Left lung (tissue), 14 donors: ENCODE measurements at places on chromosomes 2 and 18. TPM values are rescaled to one million over a fixed set of nuclear protein-coding genes. Genes with fewer than 3 reads are reported as not detected.

- no peak overlapping the region for H3K4me3 ChIP-seq
- H3K27ac ChIP-seq, result no peak overlapping the region
- no peaks in the 10 kb centered on the region for H3K36me3 ChIP-seq
- H3K27me3 ChIP-seq, result no peaks in the 10 kb centered on the region
- no peaks in the 10 kb centered on the region for H3K4me1 ChIP-seq
- peak; percentile 38 for DNase-seq
Measured at GRCh38 chr2:95273566-95274290, 521 bp upstream of the PROM2 start.

DNA sequence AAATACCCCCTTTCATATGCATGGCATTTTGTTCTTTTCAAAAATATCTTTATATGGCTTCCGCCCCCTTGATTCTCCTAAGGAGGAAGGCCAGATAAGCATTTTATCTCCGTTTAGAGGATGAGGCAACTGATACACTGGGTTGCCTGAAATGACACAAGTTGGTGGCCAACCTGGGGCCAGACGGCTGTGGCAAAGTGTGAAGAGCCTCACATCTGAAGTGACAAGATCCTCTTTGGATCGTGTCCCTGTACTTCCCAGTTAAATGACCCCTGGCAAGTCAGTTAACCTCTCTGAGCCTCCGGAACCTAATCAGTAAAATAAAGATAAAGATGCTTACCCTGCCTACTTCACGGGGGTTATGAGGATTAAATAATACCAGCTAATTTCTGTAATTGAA is 4.6 kb downstream of the SETBP1 start:
- H3K36me3 ChIP-seq, result no peaks in the 10 kb centered on the region
- H3K27me3 ChIP-seq, result peaks cover 51% of the 10 kb centered on the region
- no peak for DNase-seq
- peaks cover 18% of the 10 kb centered on the region for H3K4me1 ChIP-seq

DNA sequence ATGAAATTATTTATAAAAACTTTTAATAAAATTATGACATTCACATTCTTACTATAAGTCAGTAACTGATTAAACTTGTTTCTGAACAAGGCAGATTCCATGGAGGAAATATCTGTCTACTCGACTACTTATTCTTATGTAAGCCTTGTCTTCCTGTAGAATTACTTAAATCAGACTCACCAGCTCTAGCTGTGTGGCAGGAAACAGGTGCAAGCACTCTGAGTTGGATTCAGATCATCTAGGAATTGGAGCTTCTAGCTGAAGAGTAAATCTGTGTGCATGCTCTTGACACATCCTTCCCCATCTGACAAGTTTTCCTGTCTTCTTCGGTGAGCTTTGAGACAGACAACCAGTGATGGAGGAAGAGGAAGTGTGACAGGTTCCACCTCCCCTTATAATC is 284.7 kb downstream of the TRIB2 start:
- H3K4me3 ChIP-seq, result no peak overlapping the region
- no peaks in the 10 kb centered on the region for H3K27me3 ChIP-seq
- H3K36me3 ChIP-seq, result no peaks in the 10 kb centered on the region

GRCh38 chr2:108217211-108217610 is 22.6 kb upstream of the SULT1C3 start:
- H3K27me3 ChIP-seq, result no peaks in the 10 kb centered on the region
- H3K36me3 ChIP-seq, result no peaks in the 10 kb centered on the region
- no peak overlapping the region for H3K27ac ChIP-seq
- DNase-seq, result no peak
- peaks cover 2% of the 10 kb centered on the region for H3K4me1 ChIP-seq

DNA sequence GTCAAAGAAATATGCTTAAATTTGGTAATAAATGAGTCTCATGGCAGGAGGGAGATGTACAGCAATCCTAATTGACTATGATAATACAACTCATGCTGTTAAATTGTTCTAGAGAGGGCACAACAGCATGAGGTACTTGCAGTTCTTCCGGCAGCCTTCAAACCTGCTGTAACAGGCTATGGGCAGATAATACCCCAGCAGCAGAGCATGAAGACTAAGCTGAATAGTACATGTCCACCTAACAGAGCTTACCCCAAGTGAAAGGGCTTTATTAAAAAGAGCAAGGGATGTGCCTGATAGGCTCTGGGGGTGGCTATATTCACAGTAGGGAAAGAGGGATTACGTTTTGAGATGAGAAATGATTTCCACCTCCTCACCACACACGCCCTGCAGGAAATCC is 28.9 kb downstream of the MRO start:
- no peaks in the 10 kb centered on the region for H3K36me3 ChIP-seq
- H3K27me3 ChIP-seq, result no peaks in the 10 kb centered on the region
- DNase-seq, result no peak

DNA sequence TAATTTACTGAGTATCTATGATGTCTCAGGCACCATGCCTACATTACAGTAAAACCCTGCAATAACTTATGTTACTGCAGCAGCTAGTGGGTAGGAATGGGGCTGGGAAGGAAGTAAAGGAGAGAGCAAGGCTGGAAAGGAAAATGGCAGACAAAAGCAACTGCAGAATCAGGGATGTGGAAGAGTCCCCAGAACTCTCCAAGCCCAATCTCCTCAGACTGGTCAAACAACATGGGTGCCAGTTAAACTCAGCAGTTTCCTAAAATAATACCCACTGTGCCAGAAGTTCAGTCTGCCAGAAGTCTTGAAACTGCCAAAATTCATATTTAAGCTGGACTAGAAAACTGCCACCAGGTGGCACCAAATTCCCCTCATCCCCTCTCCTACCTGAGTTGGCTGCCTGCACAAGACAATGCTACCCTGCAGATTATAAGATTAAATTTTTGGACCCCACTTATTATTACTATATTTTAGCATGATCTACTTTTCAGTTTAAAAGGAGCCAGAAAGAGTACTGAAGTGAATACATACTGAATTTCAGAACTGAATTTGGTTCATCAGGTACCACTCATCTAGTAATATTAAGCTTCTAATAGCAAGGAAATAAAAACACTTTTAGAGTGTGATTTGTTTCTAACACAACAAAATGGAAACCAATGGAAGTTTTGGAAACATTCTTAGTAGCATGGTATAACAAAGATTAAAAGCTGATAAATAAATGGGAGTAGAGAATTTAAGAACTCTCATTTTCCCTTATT is 86.8 kb upstream of the DNER start:
- H3K4me3 ChIP-seq, result no peak overlapping the region
- peaks cover 3% of the 10 kb centered on the region for H3K36me3 ChIP-seq
- H3K27ac ChIP-seq, result no peak overlapping the region
- no peaks in the 10 kb centered on the region for H3K4me1 ChIP-seq

GRCh38 chr18:29853126-29853525 is 1189.4 kb downstream of the DSC3 start:
- H3K27me3 ChIP-seq, result no peaks in the 10 kb centered on the region
- no peaks in the 10 kb centered on the region for H3K36me3 ChIP-seq
- H3K4me1 ChIP-seq, result no peaks in the 10 kb centered on the region

GRCh38 chr18:23718731-23719130 is 29.5 kb downstream of the LAMA3 start:
- H3K27ac ChIP-seq, result peak overlapping the region; percentile 22
- no peak overlapping the region for H3K4me3 ChIP-seq
- no peaks in the 10 kb centered on the region for H3K27me3 ChIP-seq
- no peak for DNase-seq
- no peaks in the 10 kb centered on the region for H3K36me3 ChIP-seq
- H3K4me1 ChIP-seq, result peaks cover 5% of the 10 kb centered on the region

DNA sequence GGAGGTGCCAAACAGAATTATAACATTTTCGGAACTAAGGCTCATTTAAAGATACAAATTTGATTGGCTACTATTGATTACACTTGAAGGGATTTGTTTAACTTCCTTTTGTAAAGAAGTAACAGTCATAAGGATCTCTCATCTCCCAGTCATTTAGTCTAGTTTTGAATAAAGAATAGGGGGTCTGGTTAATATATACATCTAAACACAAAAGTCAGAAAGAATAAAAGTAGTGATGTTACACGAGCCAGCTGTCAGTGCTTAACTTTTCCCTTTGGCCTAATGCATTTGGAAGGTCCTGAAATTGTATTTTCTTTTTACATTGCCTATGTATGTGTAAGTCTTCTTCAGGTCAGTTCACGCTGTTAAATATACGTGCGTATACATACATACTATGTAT is 8.1 kb downstream of the SEPTIN2 start:
- no peak overlapping the region for H3K4me3 ChIP-seq
- peaks cover 65% of the 10 kb centered on the region for H3K4me1 ChIP-seq
- H3K27ac ChIP-seq, result no peak overlapping the region
- DNase-seq, result peak; percentile 38

- H3K27ac ChIP-seq, result peak overlapping the region; percentile 95
- peak; percentile 64 for DNase-seq
- peaks cover 23% of the 10 kb centered on the region for H3K4me1 ChIP-seq
Measured at GRCh38 chr18:3447068-3447894, 2.7 kb upstream of the TGIF1 start.

DNA sequence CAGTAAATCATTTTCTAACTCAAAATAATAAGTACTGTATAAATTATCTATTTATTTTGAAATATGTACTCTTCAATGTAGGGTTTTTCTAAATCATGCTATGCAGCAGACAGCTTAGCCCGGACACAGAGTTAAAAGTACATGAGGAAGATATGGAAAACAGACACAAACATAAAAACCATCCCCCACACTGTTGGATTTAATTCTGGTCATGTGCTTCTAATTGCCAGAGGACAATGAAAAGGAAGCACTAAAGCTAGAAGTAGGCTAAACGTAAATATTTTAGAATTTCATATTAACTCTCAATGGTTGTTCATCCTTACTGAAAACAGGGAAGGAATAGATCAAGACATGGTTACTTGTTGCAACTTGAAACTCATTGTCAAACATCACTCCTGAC is 420.7 kb downstream of the ERBB4 start:
- no peaks in the 10 kb centered on the region for H3K27me3 ChIP-seq
- H3K4me1 ChIP-seq, result no peaks in the 10 kb centered on the region
- no peaks in the 10 kb centered on the region for H3K36me3 ChIP-seq
- no peak for DNase-seq

DNA sequence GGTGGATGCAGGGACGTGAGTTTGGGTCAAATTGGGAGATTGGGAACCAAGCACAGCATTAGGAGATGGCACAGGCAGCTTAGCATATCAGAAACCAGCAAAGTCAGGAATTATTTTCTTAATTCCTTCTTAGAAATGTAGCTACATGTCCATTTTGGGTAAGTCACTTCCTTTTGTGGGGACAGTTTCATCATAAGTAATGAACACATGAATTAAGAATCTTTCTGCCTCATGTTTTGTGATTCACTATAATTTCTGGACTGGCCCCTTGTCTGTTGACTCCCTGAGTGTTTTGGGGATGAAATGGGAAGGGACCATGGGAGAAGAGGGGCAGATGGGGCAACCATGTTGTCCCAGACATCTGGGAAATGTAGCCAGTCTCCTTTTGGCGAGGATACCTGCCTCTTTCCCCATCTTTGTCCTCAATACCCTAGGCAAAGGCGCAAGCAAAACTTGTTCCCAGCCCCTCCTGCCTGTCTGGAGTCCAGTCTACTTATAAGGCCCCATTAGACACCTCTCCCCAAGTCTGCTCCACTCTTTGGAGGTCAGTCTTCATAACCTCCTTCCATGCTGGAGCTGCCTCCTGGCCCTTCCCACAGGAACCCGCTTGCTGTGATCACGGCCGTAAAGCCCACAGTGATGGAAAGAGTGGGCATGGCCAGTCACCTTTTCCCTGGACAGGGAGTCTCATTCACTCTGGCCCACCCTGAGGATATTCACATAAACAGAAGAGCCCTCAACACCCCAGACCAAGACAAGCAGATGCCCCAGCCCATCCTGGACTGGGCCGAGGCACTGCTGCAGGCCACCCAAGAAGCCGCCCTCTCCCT is 25.7 kb downstream of the MTHFD2 start:
- H3K4me3 ChIP-seq, result no peak overlapping the region
- DNase-seq, result no peak
- H3K27me3 ChIP-seq, result no peaks in the 10 kb centered on the region
- H3K4me1 ChIP-seq, result peaks cover 7% of the 10 kb centered on the region

GRCh38 chr2:36373149-36373926 is 17.8 kb downstream of the CRIM1 start:
- H3K4me3 ChIP-seq, result no peak overlapping the region
- DNase-seq, result no peak
- peak overlapping the region; percentile 63 for H3K27ac ChIP-seq

DNA sequence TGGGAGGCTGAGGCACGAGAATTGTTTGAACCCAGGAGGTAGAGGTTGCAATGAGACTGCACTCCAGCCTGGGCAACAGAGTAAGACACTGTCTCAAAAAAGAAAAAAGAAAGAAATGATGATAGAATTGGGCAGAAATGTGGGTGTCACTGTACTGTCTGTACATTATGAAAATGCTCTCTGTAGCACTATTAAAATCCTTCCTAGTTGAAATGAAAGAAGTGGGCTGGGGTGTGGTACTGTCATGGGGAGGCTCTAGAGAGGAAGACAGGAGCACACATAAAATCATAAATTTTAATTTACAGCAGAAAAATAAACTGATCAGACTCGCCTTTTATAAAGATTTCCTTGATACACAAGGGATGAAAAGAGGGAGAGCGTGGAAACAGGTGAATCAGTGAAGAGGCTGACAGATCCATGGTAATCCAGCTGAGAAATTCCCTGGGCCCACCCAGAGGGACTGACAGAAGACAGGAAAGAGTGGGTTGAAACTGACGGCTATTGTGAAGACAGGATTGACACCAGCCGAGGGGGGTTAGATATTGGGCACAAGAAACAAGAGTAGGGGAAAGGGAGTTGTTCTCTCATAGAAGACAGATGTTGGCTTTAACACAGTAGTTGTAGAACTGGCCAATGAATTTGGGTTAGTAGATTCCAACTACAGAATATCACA is 96.4 kb upstream of the ATL2 start:
- DNase-seq, result no peak
- no peak overlapping the region for H3K4me3 ChIP-seq

DNA sequence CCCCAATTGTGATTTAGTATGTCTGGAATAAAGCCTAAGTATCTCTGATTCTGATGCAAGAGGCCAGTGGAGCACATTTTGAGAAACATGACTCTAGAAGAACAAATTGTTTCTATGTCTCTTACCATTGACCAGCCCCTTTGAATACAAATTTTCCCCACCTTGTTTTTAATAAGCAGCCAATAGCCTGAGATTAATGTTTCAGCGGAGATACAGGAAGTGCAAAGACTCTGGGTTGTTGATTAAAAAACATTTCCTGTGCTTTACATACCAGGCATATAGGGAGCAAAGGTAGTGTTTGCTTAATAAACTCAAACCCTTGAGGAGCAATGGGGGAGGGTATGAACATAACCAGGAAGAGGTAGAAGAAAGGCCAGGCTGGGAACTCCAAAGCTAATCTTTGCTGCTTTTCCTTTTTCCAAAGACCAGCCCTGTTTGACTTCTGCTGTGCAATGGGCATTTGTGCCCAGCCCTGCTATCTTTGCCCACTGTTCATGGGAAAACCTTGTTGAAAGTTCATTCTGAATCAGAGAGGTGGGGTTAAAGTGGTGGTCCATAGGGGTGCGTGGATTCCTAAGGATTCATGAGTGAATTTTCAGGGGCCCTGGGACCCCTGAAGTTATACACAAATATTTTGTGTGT is 29.3 kb downstream of the UPP2 start:
- no peak overlapping the region for H3K27ac ChIP-seq
- DNase-seq, result no peak
- H3K27me3 ChIP-seq, result no peaks in the 10 kb centered on the region
- no peaks in the 10 kb centered on the region for H3K4me1 ChIP-seq

GRCh38 chr2:189959450-189959849 is 103.1 kb downstream of the MSTN start:
- no peak for DNase-seq
- H3K36me3 ChIP-seq, result no peaks in the 10 kb centered on the region
- H3K4me1 ChIP-seq, result no peaks in the 10 kb centered on the region
- no peak overlapping the region for H3K27ac ChIP-seq
- no peaks in the 10 kb centered on the region for H3K27me3 ChIP-seq

GRCh38 chr2:139369423-139370409 is 589.5 kb upstream of the NXPH2 start:
- DNase-seq, result no peak
- H3K4me3 ChIP-seq, result no peak overlapping the region
- no peak overlapping the region for H3K27ac ChIP-seq
- no peaks in the 10 kb centered on the region for H3K36me3 ChIP-seq

Gene ZNG1B
- 25.4 TPM for total RNA-seq

Gene DNAH7
- 4.9 TPM for total RNA-seq

Gene GULP1
- total RNA-seq, result 27.5 TPM
